Effector memory CD4-positive, alpha-beta T cell (primary cell): ENCODE measurements at places on chromosomes 7 and 10.

DNA sequence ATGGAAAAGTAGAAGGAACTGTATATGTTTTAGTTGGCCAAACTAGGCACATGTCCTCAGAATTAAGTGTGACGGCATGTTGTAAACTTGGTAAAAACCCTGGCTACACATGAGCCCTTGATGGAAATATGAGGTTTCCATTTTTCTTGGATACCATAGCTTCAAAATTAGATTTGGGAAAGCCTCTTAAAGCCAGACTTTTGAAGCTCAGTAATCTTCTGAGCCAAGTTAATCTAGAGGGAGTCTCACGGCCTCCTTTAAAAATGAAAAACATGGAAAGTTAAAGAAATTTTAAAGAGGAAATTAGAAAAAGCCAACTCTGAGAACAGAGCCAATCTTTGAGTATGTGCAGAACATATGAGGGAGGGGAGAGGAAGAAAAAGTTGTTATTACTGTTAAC is 376.0 kb downstream of the CTNNA3 start:
- DNase-seq: no peak

GRCh38 chr7:1415389-1415990 is 43.8 kb downstream of the MICALL2 start:
- no peak for DNase-seq

GRCh38 chr7:39490296-39490695 is 75.9 kb upstream of the YAE1 start:
- no peak for DNase-seq

GRCh38 chr7:156725936-156726335 is 85.4 kb downstream of the RNF32 start:
- DNase-seq: no peak

DNA sequence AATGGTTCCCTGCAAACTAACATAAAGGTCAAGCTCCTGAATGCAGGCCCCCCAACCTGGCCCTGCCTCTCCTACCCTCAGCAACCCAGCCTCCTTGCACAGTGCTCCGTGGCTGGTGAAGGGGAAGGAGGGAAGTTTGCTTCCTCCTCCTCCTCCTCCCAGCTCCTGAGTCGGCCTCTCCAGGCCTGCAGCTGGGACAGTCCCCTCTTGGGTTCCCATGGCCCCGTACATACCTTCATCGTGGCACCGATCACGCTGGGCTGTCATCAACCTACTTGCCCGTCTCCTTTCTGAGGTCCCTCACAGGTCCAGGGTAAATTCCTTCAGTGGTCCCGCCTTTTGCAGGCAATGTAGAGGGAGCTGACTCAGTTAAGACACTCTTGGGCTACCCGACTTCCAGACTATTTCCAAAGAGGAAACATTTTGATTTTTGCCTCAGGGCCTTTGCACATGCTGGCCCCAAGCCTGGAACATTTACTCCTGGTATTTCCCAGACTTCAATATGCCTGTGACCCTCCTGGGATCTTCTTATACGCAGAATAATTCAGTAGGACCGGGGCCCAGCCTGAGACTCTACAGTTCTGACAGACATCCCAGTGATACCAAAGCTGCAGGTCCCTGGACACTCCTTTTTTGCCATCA is 26.8 kb downstream of the PDIA4 start:
- no peak for DNase-seq

GRCh38 chr10:31353574-31353973 is 34.6 kb downstream of the ZEB1 start:
- no peak for DNase-seq

GRCh38 chr7:100177045-100178001 is at the start of the genes GPC2 and STAG3:
Gene GPC2, minus strand, starts transcription at chr7:100177381. Its CDS starts 182 bp downstream, at chr7:100177199.
Gene STAG3, plus strand, starts transcription at chr7:100177918. Its CDS starts 2,639 bp downstream, at chr7:100180557.
- peak; percentile 96 for DNase-seq

- DNase-seq: no peak
These were observed 235.4 kb downstream of the RNLS start for GRCh38 chr10:88347597-88348304.

DNA sequence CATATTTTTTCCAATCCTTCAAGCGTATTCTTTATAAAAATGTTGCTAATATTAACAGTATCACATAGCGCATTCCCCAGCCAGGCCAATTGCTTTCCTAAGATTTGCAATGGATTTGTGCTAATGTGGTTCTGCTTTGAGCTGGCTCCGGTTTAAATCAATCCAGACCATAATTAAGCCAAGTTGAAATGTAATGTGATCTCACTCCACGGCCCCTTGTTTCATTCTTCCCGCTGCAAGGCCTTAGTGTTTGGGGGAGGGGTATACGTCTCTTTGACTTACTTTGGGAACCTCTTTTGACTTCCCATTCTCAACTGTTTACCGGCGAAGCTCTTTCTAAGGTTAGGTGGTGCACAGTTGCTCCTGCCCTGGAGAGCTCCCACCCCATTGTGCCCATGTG is 86.4 kb downstream of the PRPF18 start:
- DNase-seq: no peak

- no peak for DNase-seq
These were observed 10.2 kb downstream of the APBB1IP start for GRCh38 chr10:26448292-26448691.

GRCh38 chr7:87816389-87816788 is 59.8 kb downstream of the SLC25A40 start:
- no peak for DNase-seq

GRCh38 chr10:91551856-91552255 is 81.0 kb downstream of the PPP1R3C start:
- DNase-seq: no peak

DNA sequence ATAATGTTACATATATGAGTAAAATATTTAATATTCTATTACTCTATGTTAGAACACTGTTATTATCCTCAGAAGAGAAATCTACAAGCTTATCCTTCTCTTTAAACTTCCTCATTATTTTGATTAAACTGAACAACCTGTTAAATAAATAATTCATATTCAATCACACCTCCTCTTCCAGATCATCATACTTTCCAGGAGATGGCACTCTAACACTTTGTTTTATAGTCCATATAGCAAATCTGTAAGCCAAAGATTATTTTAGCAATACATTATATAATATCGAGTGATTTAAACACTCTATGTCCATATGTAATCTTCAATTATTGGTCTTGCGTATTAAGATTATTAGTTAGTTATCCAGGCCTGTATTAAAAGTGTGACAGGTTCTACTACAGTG is 694.1 kb downstream of the ANKRD7 start:
- DNase-seq: no peak

GRCh38 chr7:28802450-28802849 is 155.7 kb downstream of the TRIL start:
- DNase-seq: no peak

- DNase-seq: peak; percentile 54
These were observed 1.3 kb downstream of the GUSB start for GRCh38 chr7:65980478-65981250.

- no peak for DNase-seq
These were observed 6.4 kb upstream of the RPP30 start for GRCh38 chr10:90865401-90865800.

DNA sequence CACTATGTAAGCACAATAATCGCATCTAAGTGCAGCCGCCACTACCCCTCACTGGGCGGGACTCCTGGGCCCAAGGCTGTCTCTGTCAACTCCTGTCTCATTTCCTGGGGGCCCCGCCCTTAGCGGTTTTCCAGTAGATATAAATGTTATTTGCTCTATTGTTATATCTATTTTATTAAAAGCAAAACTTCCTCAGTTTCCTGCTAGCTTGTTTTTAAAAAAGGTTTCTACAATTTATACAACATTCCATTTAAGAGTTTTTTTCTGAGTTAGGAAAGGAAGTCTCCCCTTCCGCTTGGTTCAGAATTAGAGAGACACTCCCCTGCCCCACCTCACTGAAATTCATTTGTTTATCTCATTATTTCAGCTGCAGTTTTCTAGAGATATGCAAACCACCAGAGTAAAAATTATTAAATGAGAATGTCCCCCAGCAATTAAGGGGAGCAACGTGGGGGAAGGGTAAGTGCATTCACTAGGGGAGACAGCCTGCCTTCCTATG is 82.7 kb downstream of the RAMP3 start:
- DNase-seq: no peak

GRCh38 chr7:16315280-16315679 is 106.1 kb downstream of the CRPPA start:
- DNase-seq: no peak

DNA sequence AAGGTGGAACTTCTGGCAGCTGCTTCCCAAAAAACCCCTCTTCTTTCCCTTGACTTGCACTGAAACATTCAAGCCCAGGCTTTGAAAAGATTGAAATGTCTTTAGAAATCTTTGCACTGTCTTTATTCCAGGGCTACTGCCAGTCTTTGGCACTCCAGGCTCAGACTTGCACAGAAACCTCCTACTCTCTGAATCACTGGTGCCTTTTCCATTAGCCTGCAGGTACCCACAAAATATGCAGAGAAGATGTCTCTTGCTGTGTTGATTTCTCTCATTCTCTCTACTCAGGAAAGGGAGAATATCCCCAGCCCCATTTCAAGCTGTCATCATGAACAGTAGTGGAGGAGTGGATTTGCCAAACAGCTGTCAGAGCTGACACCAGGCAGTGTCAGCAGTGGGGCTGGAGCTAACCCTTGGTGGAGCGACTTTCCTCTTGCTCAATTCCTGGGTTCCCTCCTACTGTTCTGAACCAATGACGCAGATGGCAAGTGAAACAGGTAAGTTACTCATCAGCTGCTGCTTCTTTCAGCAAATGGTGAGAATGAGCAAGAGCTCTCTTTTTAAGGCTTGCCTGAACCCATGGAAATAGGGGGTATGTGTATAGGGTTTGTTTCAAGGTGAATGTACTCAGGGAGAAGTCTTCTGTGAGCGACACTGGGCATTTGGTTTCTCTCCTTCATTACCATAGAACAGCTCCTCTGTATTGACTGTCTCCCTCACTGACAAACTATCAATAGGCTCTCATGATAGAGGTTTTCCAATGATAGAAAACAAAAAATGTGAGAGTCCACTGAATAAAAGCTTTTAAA is 362.4 kb downstream of the ADRA2A start:
- DNase-seq: no peak
